ENCODE measurements at places on chromosomes 4 and X.

- DNase-seq, result no peak
These were observed 8.8 kb upstream of the BEX3 start for GRCh38 chrX:103367502-103367901.

DNA sequence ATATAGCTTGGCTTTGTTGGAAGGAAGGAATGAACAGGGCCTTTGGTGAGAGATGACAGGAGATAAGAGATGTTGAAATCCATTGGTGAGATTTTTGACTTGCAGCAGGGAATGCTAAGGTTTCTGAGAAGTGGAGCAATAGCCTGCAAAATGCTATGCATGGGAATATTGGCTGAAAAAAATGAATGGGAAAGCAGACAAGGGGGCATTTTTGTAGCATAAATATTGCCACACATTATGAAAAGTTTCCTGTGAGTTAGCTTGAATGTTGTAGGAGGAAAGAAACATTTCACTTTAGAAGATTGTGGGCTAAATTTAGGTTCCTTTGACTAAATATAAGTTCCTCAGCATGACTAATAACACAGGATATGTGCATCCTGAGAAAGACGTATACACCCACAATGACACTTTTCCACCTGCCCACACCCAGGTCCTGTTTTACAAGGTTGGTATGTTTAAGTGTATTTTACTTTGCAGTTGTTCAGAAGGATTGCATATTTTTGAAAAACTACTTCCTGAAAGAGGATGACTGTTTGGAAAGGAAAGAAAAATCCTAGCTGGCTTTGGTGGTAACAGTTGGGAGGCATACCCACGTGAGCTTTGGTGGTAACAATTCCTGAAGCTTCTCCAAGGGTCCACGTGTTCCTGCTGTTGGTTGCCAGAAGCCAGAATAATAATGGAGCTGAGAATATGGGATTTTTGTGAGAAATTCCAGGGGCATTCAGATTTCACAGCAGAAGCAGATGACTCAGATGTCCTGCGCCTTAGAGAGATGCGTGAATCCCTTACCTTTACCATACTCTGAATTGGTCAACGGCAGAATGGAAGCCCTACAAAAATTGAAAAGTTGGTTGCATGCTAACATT is 28.5 kb downstream of the PHEX start:
- DNase-seq, result no peak

GRCh38 chr4:2360396-2360730 is 58.1 kb downstream of the ZFYVE28 start:
- DNase-seq, result no peak

DNA sequence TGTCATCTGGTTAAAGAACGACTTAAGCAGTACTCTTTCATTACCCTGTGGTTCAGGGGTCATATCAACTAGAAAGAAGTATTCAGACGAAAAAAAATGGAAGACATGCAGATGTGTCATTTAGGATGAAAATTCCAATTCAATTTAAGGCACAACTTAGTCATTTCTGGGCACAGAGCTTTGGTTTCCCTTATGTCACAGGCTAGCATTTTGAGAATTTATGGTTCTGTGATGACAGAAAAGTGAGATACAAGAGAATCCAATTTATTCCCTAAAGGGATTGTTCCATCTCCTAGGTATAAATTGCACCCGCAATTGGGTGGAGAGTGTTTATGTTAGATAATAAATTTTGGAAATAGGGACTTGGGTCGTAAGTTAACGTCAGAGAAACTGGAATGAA is 306.6 kb downstream of the STK32B start:
- no peak for DNase-seq

- DNase-seq, result no peak
These were observed 2.3 kb downstream of the MAP3K15 start for GRCh38 chrX:19512961-19513360.
